ENCODE measurements at places on chromosomes 3 and 15.
A peak's percentile ranks its signal among the peaks of the same experiment; 100 is the strongest.

DNA sequence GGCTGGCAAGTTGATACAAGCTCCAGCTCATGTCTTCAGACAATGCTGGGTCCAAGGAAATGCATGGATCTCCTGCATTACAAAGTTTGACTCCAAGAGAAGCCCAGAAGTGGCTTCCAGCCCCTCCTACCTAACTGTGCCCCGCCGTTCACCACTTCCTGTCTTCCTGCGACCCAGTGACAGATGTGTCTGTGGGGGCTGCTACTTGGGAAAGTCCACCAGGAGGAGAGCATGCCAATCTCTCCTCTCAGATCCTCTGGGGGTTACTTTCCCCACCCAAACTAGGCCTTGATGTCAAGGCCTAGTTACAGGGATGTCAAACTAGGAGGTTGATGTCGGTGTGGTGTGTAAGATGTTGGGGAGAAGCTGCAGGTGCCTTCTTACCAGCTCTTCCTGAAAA lies 133.6 kb upstream of the RASGRP1 start:
- peak; percentile 41 for DNase-seq

DNA sequence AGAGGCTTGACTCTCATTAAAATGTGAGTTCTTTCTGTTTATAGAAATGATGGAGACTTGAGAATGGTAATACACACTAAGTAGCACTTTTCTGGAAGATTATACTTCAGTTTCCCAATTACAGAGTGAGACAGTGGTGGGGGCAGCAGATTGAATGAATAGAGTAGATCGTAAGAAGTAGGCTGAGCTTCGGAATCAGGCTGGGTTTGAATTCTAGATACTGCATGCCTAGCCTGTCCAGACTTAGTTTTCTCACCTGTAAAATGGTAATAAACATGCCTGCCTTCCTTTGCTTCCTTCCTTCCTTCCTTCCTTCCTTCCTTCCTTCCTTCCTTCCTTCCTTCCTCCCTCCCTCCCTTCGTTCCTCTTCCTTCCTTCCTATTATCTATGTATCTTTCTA lies 8.1 kb downstream of the IL1RAP start:
- no peak for DNase-seq

DNA sequence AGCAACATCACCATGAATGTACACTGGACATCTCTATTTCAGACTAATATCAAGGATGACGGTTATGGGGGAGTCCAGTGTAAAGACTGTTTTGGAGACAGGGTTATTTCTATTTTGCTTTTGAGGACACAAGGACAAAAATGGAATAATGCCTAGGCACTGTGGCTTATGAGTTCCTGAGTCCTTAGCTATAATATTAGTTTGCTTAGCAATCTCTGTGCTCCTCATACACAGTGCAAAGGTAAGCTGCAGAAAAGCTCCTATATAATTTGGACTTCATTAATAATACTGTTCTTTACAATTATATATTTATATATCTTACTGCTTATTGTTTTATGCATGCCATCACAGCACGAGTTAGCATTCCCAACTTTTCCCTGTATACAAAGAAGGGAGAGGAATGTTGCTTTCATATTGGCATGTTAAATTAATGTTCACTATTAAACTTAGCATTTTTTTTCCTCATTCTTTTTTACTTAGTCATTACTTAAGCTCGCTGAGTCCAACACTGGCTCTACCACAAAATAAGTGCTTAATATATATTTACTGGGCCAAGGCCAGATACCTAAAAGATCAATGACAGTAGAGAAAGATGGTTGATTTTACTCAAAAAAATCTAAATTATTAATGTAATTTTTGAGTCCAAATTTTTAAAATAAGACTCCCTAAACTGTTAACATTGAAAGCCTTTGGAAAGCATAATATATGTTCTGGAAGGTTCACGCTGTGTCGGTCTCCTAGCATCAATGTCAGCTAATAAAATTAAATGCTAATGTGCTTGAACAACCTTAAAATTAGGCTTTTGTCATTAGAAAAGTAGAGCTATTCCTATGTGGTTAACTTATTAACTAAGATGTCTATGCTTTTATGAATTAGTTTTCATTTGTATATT lies 13.8 kb downstream of the THBS1 start:
- DNase-seq = no peak

GRCh38 chr3:196775938-196776337 lies 36.3 kb downstream of the PAK2 start:
- DNase-seq = peak; percentile 15

GRCh38 chr15:73270366-73271097 lies 98.2 kb downstream of the HCN4 start:
- no peak for DNase-seq

DNA sequence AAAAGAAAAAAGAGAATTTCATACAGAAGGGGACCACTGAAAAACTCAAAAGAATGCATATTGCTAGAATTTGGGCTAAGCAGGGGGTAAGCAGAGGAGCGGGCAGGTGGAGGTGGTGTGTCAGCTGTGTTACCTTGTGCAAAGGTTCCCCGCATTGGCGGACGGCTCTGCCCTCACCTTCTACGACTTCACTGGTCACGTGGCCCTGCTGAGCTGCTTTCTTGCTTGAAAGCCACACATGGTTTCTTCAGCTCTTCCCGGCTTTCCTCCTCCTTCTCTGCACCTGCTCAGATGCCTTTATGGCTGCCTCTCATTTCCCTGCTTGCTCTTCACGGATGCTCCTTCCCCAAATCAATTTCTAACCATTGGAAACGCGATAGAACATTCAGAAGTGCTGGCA lies 30.5 kb downstream of the FAH start:
- DNase-seq = no peak

DNA sequence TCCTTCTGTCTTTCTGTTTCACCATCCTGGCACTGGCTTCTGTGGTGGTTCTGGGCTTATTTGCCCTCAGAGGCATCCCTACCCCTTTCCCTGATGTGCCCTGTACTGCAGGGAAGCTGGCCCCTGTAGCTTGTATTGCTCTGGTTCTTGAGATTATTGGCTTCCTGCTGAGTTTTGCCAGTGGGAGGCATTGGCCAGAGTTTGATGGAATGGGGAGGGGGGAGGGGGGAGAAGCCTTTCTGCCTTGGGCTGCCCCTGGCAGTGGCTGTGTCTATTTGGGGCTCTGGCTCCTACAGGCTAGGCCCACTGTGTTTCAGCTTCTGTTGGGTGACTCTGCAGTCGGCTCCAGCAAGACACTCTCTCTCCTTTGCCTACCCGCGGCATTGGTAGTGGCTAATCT lies 41.6 kb upstream of the SEMA6D start:
- no peak for DNase-seq

DNA sequence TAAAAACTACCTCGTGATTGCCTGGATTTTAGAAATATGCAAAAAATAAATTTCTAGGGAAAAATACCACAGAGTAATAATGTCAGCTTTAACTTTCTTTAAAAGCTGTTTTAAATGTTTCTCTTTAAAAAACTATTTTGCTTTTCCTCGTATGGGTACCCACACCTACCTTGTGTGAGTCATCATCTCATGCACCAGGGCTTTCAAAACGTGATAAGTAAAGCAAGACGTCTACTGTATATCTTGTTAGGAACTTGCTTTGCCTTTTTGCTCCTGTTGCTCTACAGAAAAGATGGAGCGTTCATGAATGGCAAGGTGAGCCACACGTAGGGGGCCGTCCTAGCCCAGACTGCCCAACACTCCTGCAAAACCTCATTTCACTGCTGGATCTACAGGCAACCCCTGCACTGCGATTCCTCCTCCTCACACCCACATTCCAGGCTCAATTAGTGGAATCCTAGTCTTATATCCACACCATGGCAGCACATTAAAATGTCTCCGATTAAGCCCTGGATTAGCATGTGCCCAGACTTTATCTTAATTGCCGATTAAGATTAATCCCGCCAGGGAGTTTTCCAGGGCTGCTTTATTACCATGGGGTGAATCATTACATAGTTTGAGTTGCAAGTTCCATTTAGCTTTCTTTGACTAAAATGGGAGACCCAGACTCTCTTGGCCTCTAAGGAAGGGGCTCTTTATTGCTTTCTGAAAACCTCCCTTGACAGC lies 293.6 kb upstream of the ICE2 start:
- DNase-seq = no peak

DNA sequence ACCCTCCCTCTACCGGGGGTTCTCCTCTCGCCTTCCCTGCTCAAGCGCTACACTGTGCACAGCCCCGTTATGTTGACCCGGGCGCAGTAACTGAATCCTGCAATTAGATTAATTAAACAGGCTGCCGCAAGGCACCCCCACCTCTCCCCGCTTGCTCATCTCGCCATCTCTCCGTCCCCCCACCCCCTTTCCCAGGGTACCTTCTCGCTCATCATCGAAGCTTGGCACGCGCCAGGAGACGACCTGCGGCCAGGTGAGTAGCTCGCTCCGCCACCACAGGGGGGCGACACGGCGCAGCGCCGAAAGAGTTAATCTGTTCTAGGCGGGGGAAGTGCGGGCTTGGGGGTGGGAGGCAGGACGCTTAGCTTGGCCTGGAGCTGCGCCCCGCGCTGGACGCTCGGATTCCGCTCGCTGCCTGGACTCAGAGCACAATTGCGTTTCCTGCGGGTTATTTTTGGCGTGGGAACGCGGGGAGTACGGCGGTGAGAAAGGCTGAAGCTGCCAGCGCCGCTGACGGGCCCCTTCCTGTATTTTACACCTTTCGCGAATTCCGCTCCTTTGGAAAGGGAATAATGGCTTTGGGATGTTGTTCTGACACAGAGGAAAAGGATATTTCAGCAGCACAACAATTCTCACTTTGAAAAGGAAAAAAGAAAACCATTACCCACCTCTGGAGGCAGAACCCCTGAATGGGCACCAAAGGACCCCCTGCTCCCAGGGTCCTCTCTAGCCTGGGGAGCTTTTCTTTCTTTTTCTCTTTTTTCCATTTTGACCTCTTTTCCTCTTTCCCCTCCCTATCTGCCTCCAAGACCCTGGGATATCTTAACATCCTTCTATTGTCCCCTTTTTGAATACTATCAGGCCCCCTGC lies 1.5 kb downstream of the DLL4 start:
- DNase-seq = peak; percentile 62

DNA sequence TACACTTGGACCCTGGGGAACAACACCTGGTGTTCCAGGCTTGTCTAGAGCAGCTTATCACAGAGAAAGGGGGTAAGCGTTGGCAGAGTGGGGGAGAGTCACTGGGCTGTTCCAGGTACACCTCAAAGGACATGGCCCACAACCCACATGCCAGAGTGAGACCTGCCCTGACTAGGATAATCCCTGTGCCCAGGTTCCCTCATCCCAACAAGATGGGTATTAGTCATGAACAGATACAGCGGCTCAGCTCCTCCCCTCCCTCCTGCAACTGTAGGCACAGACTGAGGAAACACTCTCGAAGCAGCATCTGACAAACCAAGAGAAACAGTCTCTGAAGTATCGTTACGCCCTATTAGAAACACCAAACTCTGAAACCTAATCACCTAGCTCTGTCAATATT lies 32.1 kb upstream of the RPS17 start:
- DNase-seq = no peak

- DNase-seq = no peak
Observed at GRCh38 chr3:128254066-128254590, 100.8 kb downstream of the EEFSEC start.

DNA sequence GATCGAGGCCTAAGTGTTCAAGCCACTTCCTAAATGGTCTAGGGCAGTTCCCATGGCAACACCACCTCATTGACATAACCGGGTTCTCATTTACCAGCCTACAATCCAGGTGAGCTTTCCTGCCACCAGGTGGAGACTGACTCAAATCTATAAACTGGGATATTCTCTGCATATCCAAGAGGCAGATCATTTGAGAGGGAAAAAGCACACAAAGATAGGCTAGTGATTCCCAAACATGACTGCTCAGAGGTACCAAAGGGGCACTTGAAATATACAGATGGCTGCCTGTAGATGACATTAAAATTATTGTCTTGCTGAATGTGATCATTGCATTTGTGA lies 141.3 kb upstream of the PROK2 start:
- DNase-seq = peak; percentile 29

- no peak for DNase-seq
Observed at GRCh38 chr15:37040072-37040742, 60.1 kb downstream of the MEIS2 start.

- peak; percentile 85 for DNase-seq
Observed at GRCh38 chr3:132432639-132433038, 15.3 kb downstream of the DNAJC13 start.

- no peak for DNase-seq
Observed at GRCh38 chr15:57562196-57562769, 29.4 kb upstream of the MYZAP start.

Measured in common myeloid progenitor, CD34-positive (primary cell).